ENCODE measurements at places on chromosomes 11 and 22. TPM values are rescaled to one million over a fixed set of nuclear protein-coding genes. Genes with fewer than 3 reads are reported as not detected.

The BIK gene
- 0.46 TPM for total RNA-seq

The PPP1R14B gene
- total RNA-seq: 245 TPM

The BCO2 gene
- 0.50 TPM for total RNA-seq

The DNAJC4 gene
- total RNA-seq: 8.7 TPM

The INPP5J gene
- 0.35 TPM for total RNA-seq

The ACTN3 gene
- total RNA-seq: not detected

The TYR gene
- not detected for total RNA-seq

The GAL gene
- total RNA-seq: 37.1 TPM

The MIAT gene
- 0.82 TPM for total RNA-seq
